ENCODE measurements at places on chromosomes 2 and 18. TPM values are rescaled to one million over a fixed set of nuclear protein-coding genes. Genes with fewer than 3 reads are reported as not detected.

ALPG gene
- total RNA-seq, result not detected

ST8SIA5 gene
- total RNA-seq, result 1.0 TPM

AOX1 gene
- total RNA-seq, result 1.9 TPM

LYPD1 gene
- total RNA-seq, result 6.1 TPM

TYW5 gene
- 8.2 TPM for total RNA-seq

C1GALT1C1L gene
- 2.2 TPM for total RNA-seq

TMEM169 gene
- total RNA-seq, result 2.8 TPM

CD302 gene
- 18.1 TPM for total RNA-seq

KCNK3 gene
- total RNA-seq, result 1.1 TPM

COL3A1 gene
- 7,706 TPM for total RNA-seq

DNA sequence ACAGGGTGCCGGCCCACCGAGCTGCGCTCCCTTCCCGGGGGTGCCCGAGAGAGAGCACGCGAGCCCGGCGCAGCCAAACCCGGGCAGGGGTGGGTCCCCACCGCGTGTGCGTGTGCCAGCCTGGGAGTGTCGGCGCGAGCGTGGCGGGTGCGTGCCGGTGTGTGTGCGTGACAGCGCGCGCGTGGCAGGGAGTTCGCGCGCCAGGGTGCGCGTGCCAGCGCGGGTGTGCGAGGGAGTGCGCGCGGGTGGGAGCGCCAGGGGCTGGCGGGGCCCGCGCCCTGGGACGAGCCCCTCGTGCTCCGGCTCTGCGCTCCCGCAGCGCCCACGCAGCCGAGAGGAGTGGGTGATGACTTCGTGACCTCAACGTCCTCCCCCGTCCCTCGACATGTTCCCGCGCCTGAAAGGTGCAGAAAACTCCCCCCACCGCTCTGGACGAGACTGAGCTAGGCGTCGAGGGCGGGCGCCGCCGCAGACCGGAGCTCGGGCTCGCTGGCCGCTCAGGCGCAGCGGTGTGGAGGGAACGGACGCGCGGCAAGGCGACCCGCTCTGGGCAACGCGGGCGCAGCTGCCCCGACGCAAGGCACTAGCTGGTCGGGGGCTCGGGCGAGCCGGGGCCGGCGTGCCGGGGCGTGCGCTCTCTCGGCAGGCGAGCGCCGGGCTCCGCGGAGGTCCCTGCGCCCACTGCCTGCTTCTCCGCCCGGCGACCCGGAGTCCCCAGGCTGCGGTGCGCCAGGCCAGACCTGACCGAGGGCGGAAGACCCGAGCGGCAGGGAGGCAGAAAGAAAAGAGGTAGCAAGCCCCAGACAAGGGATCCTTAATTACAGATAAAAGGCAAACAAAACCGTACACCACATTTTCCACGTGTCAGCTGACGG, 582.8 kb downstream of the ZEB2 start:
- DNase-seq, result peak; percentile 66

DNA sequence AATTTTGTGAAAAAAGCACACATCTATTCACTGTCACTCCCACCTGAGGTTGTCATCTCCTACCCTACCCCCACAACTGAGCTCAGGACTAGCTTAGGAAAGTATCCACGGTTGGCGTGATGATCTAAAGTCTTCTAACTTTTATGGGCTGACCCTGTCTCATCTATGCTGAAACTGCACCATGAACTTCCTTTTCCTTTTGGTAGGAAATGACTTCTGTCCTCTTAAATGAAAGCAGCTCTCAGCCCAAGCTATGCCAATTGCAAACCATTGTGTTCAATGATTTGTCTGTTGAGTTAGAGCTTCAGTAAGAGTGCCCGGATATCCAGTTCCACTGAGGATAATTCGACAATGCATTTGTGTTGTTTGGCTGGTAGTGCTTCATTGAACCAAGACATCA, 52.7 kb downstream of the ARHGAP25 start:
- no peak for DNase-seq

- peak; percentile 65 for DNase-seq
These were observed 286.4 kb upstream of the MMADHC start for GRCh38 chr2:149873936-149874335.

GRCh38 chr18:76351961-76352581, 143.0 kb downstream of the ZNF516 start:
- peak; percentile 92 for DNase-seq

GRCh38 chr18:7955175-7955574, 388.1 kb downstream of the PTPRM start:
- DNase-seq, result no peak

DNA sequence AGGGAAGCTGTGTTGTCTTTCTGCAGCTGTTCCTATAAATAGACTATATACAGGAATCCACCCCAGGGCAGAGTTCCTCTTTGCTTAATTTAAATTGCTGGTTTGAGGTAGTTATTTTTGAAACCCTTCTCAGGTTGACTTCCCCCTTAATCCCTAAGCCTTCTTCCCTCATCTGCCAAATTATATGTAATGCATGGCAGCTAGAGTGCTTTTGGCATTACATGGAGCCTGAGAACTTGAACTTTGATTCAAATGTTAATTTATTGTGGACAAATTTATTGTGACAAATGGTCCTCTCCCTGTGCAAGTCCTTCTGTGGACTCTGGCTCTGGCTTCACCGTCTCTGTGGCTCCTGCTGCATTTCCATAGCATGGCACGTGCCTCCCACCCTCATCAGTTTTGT, 29.2 kb downstream of the MYO1B start:
- no peak for DNase-seq

DNA sequence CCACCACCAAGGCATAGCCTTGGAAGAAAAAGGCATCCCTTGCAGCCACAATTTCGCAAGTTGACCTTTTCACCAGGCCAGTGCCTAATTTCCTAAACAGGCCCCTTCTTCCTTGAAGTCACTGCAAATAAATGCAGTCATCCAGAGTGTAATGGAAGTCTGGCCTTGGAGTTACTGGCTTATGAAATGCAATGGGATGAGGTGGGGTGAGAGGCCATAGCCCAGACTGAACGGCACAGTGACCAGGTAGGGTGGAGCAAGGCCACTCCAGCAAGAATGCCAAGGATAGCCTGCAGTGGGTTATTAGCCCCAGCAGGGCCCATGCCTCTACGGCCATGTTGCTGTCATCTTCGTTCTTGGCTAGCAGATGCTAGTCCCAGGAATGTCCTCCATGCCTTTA, 68.4 kb downstream of the BCL11A start:
- DNase-seq, result no peak

- peak; percentile 21 for DNase-seq
These were observed 10.4 kb downstream of the MEIS1 start for GRCh38 chr2:66445076-66445924.

DNA sequence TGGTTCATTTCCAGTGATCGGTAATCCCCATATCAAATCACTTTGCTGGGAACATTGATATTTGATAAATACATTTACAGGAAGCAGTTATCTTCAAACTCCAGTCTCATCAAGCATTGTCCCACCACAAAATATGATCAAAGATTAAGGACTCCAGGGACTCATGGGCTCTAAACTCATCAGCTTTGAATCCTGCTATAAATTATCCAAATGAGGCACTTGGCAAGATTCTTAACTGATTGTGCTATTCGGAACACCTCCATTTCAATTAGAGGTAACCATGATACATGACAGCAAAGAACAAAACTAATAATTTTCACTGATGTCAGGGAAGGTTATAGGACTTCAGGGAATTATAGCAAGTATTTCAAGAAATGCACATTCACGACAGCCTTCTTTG, 1088.1 kb upstream of the PIK3C3 start:
- DNase-seq, result no peak

- DNase-seq, result no peak
These were observed 198.2 kb downstream of the MYO1B start for GRCh38 chr2:191443446-191443845.

- DNase-seq, result no peak
These were observed 56.7 kb downstream of the CCDC74A start for GRCh38 chr2:131584380-131584779.

- no peak for DNase-seq
These were observed 210.2 kb downstream of the TSN start for GRCh38 chr2:121965661-121966060.

DNA sequence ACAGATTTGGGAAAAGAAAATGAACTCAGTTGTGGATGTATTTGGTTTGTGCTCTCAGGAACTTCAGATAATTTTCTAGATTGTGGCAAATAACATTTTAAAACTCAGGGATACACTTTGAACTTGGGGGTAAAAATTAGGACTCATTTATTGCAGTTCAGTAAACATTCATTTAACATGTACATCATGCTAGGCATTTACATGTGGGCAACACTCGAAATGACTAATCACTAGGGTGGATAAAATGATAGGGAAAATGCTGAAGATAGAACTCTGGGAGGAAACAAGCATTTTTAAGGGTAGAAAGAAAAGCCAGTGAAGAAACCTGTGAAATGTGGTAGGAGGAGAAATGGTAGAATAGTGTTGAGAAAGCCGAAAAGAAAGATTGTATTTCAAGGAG, 7.8 kb downstream of the FAM117B start:
- no peak for DNase-seq

GRCh38 chr2:60221098-60221497, 332.4 kb downstream of the BCL11A start:
- no peak for DNase-seq

- DNase-seq, result no peak
These were observed 138.3 kb downstream of the ZBTB7C start for GRCh38 chr18:48270929-48271328.

- DNase-seq, result no peak
These were observed 14.6 kb downstream of the SNORC start for GRCh38 chr2:232884549-232885263.

GRCh38 chr2:177106212-177106611, 106.4 kb upstream of the HNRNPA3 start:
- no peak for DNase-seq

- no peak for DNase-seq
These were observed 276.5 kb upstream of the ATP5MC3 start for GRCh38 chr2:175457895-175458448.

DNA sequence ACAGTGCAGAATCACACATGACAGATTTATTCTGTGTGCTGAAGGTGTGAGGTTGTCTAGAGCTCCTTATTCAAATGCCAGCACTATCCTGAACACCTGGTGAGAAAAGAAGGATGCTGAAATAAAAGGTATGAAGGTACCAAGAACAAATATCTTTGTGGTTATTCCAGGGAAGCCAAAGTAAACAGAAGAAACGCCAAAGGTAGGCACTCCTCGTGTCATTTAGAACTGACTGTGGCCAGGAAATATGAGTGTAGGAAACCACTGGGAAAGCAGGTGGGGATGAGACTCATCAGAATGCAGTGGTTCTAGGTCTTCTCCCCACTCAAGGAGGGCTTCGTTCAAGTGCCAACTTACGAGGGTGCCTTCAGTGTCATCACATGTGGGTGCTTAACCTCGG, 80.8 kb downstream of the KIF5C start:
- no peak for DNase-seq

DNA sequence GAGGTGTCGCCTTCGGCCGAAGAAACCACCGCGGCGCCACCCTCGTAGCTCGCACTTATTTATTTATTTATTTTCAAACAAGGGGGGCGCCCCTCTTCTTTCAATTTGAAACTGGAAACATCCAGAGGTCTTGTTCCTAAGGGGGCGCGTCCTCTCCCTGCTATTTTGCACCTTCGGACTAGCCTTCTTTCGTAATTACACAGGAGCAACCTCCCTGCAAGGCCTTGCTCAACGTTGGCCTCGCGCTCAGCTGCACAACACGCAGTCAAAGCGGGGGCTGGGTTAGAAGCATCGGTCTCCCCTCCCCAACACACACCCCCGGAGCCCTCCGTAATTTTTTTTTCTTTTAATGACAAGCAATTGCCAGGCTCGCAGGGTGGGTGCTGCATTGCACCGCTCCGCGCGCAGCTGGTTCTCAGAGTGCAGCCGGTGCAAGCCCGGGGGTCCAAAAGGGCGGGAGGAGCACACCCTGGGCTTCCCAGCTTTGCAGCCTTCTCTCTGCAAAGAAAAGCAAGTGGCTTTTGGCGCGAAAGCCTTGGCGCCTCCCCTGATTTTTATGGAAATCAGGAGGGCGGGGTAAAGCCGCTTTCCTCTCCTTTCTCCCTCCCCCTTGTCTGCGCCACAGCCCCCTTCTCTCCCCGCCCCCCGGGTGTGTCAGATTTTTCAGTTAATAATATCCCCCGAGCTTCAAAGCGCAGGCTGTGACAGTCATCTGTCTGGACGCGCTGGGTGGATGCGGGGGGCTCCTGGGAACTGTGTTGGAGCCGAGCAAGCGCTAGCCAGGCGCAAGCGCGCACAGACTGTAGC, at the start of gene MYCN:
Gene MYCN (plus strand): TSS at position 697 of the 807 bp plus-strand sequence. CDS start 1,515 bp downstream, outside the sequence.
- peak; percentile 93 for DNase-seq

DNA sequence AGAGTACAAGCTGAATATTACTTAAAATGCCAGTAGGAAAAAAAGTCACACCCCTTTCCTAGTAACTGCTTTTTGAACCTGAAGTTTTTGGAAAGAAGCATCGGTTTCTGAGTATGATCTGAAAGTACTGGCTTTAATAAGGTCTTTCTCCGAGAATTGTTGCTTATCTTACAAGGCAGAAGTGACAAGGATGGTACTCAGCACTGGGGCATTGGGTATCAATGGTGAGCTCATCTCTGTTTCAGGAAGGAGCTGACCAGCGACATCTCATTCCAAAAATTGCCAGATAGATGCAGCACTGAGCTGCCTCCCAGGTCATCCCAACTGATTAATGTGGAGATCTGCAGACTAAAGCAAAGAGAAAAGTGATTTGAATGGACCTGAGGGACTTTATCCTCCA, 85.4 kb downstream of the FMNL2 start:
- no peak for DNase-seq

- DNase-seq, result no peak
These were observed 47.7 kb downstream of the HIBCH start for GRCh38 chr2:190271783-190272456.

GRCh38 chr2:10469955-10470608, 22.0 kb upstream of the ODC1 start:
- peak; percentile 47 for DNase-seq

DNA sequence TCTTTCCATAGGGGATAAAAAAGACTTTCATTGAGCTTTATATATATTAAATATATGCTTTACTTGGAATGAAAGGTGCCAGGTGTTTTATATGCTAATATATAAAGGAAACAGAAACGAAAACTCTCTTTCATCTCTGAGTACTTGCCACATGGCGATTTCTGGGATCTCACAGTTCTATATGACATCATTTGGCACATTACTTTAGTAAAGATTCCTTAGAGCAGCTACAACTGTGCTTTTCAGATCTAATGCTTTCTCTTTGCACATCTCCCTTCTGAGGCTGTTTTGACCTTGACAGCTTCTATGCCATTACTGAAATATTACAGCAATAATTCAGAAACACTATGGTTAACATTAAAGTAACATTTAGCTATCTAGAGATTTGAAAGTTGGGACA, 1082.9 kb upstream of the CDH2 start:
- peak; percentile 60 for DNase-seq
